ENCODE measurements at places on chromosomes 11 and 22.
A peak's percentile ranks its signal among the peaks of the same experiment; 100 is the strongest.

GRCh38 chr11:37364246-37364839 is 766.3 kb upstream of the RAG2 start:
- no peak for DNase-seq

GRCh38 chr11:104898685-104899013 is 389 bp upstream of the CASP12 start:
- DNase-seq = no peak

DNA sequence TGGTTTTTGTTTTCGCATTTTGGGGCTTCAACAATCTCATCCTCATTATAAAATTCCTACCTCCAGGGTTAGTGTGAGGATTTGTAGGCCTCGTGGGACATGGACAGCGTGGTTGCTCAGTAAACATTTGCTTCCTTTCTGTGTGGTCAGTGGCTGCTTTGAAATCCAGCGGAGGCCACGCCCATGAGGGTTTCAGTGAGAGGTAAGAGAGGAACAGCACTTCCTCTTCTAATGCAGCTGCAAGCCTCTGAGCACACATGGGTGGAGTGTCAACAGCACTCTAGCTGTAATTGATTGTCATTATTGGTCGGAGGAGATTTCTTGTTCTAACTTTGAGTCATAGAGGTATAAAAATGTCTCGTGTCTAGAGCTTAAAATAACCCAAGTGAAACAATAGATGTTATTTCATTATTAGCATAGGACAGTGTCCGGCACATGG is 6.0 kb upstream of the ARHGAP42 start:
- peak; percentile 96 for DNase-seq

DNA sequence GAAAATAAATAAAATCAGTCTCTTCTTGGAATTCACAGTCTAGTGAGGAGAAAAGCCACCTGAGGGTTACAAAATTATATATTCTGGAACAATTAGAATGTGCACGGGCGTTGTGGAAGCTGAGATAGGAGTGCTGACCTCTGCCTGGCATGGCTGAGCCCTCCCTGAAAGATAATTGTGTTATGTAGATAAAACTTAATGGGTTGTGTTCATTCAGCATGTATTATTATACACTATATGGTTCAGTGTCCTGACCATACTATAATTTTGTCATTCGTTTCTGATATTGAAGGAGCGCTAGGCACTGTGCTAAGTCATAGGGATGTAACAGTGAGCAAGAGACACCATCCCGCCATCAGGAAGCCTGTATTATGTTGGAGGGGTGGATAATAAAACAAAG is 3.7 kb downstream of the ACAT1 start:
- DNase-seq = no peak

DNA sequence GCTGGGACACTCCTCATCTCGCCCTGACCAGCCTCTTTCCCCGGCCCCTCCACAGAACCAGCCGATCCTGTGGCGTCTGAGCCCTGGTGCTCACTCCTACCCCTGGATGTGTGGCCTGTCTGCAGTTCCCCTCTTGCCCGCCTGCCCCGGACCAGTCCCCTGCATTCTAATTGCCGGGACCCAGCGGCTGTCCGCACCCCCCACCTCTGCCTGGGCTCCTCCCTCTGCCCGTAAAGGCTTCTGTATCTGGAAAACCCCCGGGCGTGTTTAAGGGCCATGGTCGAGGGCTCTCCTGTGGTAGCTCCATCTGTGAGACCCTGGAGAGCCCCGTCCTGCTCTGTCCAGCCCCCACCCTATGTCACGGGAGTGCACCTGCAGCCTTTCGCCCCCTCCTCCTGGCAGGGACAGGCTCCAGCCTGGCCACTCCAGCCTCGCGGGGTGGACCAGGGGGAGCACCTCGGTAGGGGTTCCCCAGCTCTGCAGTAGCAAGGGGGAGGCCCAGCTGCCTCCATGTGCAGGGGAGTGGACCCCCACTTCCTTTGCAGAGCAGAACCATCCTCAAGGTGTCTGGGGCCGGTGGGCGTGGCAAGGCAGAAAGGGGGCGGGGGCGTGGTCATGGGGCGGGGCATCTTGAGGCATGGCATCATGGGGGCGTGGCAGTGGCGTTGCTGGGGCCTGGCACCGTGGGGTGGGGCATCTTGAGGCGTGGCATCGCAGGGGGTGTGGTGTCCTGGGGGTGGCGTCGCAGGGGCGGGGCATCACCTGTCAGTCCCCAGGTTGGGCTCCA is 430.4 kb downstream of the TBC1D22A start:
- DNase-seq = no peak

All from SHP77 (cell line).